ENCODE measurements at places on chromosomes 16 and 17.

DNA sequence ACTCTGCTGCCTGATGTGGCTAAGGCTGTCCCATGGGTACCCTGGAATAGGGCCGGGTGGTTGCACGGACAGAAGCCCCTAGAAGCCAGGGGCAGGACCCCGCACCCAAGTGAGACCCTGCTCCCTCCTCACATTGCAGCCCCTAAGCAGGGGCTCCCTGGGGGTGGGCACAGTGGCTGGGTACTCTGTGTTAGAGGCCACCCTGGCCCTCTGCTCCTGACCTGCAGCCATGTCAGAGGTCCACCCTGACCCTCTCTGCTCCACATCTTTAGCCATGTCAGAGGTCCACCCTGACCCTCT is 2.1 kb downstream of the CBFA2T3 start:
- DNase-seq, result no peak

DNA sequence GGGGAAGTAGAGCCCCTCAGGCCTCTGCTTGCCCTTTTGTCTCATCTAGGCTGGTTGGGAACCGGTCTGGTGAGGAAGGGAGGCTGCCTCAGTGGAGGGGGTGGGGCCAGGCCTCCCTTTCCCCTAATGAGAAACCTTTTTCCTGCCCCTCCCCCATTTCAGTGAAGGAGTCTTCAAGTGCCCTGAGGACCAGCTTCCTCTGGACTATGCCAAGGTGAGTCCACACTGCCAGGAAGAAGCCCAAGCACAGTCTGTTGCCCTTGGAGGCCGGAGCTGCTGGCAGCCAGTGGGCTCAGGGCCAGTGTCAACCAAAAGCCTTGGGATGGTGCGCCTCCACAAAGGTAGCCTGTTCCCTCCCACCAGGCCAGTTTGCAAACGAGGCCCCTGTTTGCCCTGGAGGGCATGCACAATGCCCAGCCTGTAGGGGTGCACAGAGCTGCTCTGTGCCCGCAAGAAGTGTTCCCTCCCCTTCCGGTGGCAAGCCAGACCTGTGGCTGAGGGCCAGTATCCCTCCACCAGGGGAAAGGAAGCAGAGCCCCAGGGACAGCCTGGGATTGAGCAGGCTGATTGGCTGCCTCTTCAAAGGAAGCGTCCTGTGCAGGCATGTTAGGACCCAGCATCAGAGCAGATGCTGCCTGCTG is 3.4 kb downstream of the TRAF4 start:
- DNase-seq, result peak; percentile 6

- no peak for DNase-seq
These were observed 118.9 kb downstream of the MSI2 start for GRCh38 chr17:57375040-57375769.

DNA sequence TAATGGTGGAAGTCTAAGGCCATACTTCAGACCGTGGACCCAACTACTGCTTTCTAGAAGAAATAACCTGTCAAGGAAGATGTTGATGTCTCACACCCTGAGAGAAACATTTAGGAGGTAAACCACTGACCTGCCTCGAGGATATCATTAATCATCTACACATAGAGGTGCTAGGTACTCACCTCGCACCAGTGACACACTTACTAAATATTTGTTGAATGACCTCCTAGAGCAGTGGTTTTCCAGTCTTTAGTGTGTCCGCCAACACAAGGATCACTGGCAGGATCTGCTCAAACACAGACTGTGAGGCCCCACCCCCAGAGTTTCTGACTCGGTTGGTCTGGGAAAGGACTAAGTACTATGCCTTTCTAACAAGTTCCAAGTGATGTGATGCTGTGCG is 197.4 kb upstream of the CACNG5 start:
- no peak for DNase-seq

DNA sequence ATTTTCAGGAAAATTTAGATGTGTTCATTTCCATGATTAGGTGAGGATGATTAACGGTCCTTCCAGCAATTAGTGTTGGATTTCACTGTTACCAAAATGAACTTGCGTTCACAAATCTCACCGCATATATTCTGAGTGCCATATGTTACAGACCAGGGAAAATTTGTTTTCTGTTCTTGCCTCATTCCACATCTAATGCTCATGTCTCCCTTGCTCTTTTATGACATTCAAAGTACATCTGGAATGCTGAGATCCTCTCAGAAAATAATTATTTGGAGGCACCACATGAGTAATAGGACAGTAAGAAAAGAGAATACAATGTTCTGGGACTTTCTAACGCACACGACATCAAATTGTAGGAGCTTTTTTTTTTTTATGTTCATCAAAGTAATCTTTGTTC is 406.5 kb downstream of the SHISA9 start:
- DNase-seq, result no peak

DNA sequence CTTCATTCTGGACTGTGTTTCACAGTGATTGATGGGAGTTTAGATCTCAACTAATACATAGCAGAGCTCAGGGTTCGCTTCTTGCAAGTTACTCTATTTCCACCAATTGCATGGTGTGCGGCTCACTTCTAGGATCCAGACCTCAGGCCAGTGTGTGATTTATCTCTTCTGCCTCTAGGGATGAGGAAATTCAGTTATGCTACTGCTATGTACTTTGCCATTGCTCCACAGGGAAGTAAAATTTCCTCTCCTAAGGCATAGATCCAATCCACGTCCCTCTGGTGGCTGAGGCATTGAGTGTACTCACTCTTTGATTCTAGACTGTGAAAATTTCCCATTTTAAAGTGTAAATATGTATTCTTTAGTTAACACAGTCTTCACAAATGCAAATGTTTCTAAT is 214.1 kb downstream of the HS3ST3B1 start:
- DNase-seq, result no peak

DNA sequence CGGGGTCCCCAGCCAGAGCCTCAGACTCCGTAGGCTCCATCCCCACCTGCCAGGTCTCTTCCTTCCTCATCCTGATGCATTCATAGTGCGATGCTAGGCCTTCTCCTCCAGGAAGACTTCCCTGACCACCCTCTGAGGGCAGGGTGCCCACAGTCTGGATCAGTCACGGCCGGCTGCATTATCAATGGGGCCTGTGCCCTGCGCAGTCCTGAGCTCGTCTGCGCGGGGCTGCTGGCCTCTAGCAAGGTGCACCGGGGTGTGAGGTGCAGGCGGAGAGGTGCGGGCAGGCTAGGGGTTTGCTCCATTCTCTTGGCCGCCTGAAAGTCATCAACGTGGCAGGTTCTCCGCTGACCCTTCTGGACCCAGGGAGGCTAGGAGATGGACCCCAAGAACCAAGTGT is 56.9 kb upstream of the ACSF3 start:
- DNase-seq, result no peak

DNA sequence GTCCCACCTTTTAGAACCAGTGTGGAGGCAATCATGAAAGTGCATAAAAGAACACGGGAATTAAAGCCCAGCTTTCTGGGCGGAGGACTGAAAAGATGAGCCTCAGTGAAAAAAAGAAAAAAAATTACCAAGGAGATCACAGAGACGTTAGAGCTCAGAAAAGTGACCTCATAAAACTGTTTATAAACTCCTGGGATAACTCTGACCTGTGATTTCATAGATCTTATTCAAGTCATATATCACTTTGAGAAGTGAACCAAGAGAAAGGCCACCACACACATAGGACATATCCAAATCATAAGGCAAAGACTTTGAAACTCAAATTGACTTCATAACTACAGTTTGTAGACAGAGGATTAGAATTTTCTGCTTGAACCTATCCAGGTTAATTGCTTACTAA is 90.1 kb downstream of the KCNJ2 start:
- no peak for DNase-seq

DNA sequence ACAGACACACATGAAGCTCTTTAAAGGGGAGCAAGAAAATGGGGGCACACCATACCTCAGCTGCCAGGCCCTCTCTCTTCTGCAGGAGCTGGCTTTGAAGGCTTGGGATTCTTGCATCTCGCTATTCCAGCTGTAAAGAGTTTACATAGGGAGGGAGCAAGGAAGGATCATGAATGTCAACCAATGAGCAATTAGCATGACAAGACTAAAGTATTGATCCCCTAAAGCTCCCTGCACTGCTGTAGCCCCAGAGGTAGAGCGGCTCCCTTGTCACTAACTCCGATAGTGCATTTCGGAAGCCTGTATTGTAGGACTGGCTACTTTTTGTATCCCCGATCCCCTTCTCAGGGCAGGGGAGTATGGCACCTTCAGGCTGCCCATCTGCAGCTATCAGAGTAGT is 113.4 kb upstream of the PMFBP1 start:
- DNase-seq, result no peak

DNA sequence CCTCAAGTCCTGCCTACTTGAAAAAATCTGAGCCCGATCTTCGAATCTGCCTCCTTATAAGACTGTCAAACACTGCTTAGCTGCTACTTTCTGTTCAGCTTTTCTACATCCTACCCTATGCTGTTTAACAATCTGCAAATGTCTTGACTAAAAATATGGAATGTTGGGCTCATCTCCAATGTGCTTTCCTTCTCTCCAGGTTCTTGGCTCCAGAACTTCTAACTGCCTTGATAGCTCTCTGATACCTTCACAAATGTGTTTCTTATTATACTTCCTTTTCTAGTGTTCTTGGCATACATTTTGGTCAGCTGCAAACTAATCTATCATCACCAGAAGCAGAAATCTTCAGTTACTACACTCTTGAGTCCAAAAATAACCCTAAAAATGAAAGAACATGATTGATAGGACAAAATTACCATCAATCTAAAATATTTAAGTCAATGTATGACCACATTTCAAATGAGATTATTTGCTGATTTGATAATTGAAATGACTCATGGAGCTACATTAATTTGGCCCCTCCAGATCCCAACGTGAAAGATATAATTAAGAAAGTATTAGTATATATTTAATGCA is 372.3 kb upstream of the MON1B start:
- no peak for DNase-seq

- no peak for DNase-seq
These were observed 125.8 kb downstream of the DYNLRB2 start for GRCh38 chr16:80666378-80667250.

- DNase-seq, result no peak
These were observed 3.8 kb downstream of the HSDL1 start for GRCh38 chr16:84141143-84141670.

Measured in stimulated activated naive CD8-positive, alpha-beta T cell treated with anti-CD3 and anti-CD28 coated beads, Interleukin-15, Interleukin-2, amounts not matched to agents 100 U/mL and 50 U/mL, for 24 hours (primary cell).